Naive thymus-derived CD8-positive, alpha-beta T cell (primary cell): ENCODE measurements at places on chromosomes 5 and 9. TPM values are rescaled to one million over a fixed set of nuclear protein-coding genes. Genes with fewer than 3 reads are reported as not detected.

GRCh38 chr5:178338750-178339144 lies 106.1 kb upstream of the PHYKPL start:
- no peak for DNase-seq

GRCh38 chr5:76926329-76927105 lies 26.3 kb upstream of the CRHBP start:
- DNase-seq: no peak

DNA sequence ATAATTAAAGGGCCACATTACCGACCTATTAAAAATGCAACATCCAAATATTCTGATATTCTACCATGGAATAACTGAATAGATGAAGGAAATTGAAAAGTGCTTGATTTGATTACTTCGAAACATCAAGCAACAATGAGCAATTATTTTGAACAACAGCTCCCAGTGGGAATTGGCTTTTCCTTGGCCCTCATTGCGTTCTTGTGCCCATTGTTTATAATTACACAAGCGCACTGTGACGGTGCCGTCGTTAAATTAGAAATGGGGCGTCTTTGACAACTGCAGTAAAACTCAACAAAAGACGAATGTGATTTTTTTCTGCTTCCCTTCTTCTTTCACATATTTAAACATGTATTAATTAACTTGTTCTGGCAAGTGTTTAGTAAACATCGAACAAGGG lies 61.6 kb downstream of the CDH6 start:
- DNase-seq: no peak

The KCNIP1 gene
- total RNA-seq: not detected
